Stimulated activated CD8-positive, alpha-beta memory T cell treated with anti-CD3 and anti-CD28 coated beads, Interleukin-2, amount 100 ng/mL, for 1 hour (primary cell): ENCODE measurements at places on chromosomes 1 and 21.
A peak's percentile ranks its signal among the peaks of the same experiment; 100 is the strongest.

DNA sequence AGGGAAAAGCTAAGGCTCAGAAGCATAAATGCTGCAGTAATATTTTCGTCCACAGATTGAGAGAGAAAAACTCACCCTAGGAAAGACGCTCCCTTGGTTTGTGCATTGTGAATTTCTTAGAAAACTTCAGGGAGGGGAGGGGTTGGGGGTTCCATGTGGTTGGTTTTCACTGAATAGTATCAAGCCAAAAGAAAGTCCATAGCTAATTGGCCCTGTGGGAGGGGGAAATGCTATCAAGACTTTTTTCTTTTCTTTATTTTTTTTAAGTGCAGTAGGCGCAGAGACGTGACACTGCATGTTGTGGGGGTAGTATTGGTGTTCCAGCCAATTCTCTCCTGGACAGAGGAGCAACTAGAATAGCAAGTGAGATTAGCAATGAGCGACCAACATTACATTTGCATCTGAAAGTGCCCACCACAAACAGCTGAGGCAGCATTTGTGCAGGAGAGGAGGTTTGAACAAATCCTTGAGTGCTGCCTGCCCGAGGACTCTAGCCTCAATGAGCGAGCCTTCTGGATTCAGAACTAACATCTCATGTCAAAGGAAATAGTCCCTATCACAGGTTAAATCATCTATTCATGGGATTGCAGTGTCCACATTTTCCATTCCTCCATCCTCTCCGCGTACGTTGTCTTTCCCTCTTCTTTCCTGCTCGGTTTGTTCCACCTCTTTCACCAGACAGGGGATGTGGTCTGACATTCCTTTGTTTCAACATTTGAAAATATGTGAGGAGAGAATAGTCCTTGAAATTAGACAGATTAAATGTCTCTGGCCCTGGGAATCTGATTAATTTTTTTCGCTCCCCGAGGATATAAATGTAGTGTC, 118.0 kb upstream of the MARK1 start:
- no peak for DNase-seq

- no peak for DNase-seq
Observed at GRCh38 chr1:161817176-161817730, 51.1 kb downstream of the ATF6 start.

DNA sequence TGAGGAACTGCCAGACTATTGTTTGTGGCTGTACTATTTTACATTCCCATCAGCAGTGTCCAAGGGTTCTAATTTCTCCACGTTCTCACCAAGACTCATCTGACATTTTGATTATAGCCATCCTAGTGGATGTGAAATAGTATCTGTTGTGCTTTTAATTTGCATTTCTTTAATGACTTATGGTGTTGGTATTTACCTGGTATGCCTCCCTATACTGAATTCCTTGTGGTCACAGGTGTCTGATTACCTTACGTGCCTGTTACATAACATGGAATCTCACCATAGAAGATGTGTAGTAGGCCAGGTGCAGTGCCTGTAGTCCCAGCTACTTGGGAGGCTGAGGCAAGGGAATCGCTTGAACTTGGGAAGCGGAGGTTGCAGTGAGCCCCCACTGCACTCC, 13.5 kb downstream of the ZYG11A start:
- DNase-seq = no peak

GRCh38 chr1:28259934-28260802, 850 bp downstream of the SESN2 start:
- no peak for DNase-seq

GRCh38 chr1:94954263-94955220, 27.6 kb upstream of the CNN3 start:
- no peak for DNase-seq

GRCh38 chr1:209710093-209710492, 5.4 kb downstream of the HSD11B1 start:
- no peak for DNase-seq

GRCh38 chr1:166902279-166902678, 26.2 kb upstream of the TADA1 start:
- DNase-seq = no peak

- DNase-seq = peak; percentile 40
Observed at GRCh38 chr1:24963099-24963872, 33.2 kb upstream of the RUNX3 start.

DNA sequence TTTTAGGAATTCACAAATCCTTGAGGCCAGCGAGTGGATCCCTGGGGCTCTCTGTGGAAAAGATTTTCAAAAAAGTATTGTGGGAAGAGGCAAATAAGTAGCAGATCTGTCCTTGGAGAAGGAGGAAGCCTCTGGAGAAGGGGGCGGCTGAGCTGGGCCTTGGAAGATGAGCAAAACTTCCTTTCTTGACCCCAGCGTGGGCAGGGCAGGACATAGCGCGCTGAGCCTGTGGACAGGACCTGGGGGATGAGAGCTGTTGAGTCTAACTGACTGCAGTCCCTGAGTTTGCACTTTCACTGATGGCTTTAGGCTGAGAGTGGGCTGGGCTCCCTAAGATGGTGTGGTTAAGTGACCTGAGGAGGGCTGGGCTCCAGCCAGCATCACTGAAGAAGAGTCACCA, 170.2 kb upstream of the GALNT2 start:
- DNase-seq = no peak

- no peak for DNase-seq
Observed at GRCh38 chr1:10374442-10374860, 24.4 kb upstream of the PGD start.

DNA sequence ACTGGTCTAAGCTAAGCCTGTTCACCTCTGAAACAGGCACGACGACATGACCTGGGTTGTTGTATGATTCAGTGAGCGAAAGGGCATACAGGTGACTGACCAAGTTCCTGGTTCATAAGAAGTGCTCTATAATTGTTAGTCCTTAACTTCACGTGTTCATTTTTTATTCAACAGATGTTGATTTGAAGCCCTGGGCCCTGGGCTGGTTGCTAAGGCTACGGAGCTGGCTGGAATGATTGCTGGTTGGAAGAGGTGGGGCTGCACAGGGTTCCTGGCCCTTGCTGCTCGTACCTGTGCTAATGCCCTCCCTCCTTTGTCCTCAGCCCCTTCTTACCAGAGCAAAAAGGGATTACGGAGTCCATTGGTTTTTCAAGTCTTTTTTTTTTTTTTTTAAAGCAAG, 111.3 kb upstream of the CSF3R start:
- no peak for DNase-seq

DNA sequence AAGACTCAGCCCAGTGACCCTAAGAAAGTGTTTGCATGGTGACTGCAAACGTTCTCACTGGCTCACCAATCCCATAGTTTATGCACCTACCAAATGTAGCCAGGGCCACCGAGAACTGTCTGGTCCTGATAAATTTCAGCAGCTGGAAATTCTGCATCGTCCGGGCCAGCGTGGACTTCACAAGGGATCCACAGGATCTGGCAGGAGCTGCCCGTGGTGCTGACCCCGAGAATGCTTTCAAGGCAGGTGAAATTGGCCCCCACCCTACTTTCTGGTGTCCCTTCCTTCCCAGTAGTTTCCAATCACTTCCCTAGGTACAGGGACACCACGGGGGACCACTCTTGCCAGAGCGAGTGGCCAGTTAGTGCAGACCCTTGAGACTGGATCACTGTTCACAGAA, 26.2 kb downstream of the UBASH3A start:
- no peak for DNase-seq

DNA sequence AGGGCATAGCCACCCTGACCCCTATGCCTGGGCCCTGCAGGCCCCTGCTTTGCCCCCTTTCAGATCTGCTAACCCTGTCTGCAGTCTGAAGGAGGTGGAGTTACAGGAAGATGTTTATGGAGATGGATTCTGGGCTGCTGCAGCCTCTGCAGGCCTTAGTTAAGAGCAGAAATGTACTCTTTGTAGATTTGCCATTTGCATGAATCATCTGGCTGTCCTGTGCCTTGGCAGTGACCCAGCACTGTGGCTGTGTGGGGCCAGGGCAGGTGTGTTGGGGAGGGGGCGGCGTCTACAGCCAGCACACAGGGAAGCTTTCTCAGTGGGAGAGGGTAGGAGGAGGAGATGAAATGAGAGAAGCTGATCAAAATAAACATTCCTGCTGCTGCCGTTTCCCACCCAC, 867.3 kb downstream of the PLA2G4A start:
- DNase-seq = no peak

DNA sequence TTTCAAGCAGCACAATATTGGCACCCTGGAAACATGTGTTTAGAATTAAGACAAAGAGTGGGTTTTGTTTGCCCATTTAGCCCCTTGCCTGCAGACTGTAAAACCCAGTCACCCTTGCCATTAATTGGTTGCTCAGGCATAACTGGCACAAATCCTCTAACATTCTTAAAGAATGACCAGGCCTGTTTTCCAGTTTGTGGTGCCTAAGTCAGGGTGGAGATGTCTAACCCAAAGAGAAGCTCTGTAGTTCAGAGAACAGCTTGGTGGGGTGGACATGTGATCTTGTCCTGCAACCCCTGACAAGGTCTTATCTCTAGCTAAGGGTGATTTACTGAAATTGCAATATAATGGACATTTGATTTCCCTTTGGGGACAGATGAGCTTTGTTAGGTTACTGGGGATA, 8.8 kb upstream of the ANGPTL7 start:
- no peak for DNase-seq

DNA sequence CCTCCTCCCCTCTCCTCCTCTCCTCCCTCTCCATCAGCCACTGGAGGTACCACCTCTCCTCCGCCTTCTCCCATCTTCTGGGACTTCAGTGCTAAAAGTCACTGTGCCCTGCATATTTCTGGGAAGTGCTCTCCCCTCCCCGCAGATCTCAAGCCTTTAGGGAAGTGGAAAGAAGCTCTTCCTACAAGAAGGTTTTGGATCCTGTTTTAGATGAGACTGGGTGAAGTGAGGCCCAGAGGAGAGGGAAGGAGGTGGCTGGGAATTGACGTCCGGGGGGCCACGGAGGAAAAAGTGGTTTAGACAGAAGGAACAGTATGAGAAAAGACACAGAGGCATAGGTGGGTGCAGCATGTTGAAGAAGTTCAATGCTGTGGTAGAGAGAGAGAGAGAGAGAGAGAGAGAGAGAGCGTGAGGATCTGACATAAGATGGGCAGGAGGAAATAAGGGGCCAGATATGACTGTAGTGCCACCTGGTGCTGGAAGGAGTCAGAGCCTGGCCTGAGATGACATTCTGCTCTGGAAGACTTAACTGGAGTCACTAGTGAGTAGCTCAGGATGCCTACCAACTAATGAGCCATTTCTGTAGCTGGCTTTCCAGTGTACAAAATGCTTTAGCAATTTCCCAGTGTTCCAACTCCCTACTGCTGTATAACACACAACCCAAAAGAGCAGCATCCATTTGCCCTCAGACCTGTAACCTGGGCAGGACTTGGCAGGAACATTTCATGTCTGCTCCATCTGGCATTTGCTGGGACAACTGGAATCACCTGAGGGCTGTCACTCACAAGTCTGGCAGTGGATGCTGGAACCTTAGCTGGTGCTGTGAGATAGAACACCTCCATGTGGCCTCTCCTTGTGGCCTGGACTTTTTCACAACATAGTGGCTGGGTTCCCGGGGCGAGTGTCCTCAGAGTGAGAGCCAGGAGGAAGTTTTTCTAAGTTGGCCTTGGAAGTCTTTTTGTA, 16.6 kb upstream of the ZSCAN20 start:
- no peak for DNase-seq

DNA sequence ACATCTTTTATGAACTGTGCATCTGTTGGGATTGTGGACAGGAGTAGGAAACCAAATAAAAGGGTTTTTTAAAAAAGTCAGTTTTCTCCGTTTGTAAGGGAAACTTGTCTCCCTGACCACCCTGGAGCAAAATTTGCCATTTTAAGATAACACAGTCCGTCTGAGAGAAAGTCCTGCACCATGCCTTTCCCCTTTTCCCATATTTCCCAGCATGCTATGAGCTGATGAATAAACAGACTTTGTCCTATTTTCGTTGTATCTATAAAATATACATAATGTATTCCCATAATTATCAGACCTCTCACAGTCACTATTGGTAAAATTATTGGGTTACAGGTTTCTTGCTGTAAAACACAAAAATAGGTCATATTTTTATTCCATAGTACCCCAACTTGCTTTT, 1.7 kb upstream of the AKT3 start:
- DNase-seq = no peak

- DNase-seq = no peak
Observed at GRCh38 chr1:27589841-27590426, 14.0 kb downstream of the AHDC1 start.

DNA sequence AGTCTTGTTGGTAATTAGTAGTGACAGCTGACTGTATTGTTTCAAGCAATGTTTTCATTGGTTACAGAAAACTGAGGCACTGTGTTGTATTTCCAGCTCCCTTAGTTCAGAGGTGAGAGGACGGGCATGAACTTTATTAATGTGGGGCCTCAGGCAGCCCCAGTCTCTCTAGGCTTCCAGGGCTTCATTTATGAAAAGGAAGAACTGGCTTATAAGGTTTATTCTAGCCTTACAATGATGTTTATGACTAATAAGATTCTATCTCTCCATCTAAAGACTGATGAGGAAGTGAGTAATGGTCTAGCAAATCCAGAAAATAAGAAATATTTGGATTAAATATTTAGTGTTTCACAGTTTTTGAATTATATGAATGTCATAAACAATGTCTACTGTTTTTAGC, 41.5 kb downstream of the CBS start:
- no peak for DNase-seq

GRCh38 chr21:35697321-35697808, 363.0 kb downstream of the SETD4 start:
- no peak for DNase-seq

DNA sequence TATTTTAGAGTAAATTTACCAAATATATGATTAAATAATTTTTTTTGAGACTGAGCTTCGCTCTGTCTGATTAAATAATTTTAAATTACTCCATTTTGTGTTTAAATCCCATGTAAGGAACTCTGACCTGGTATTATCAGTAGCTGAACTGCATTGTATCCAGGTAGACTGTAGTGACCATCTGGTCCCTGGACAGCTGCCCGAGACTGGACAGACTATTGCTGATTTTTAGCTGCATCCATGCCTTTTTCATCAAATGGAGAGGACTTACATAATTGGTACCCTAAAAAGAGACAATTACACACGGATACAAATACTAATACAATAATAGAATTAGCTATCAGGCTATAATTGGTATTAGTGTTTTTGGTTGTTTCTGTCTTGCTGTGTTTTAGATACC, 20.6 kb downstream of the OLFM3 start:
- DNase-seq = no peak

DNA sequence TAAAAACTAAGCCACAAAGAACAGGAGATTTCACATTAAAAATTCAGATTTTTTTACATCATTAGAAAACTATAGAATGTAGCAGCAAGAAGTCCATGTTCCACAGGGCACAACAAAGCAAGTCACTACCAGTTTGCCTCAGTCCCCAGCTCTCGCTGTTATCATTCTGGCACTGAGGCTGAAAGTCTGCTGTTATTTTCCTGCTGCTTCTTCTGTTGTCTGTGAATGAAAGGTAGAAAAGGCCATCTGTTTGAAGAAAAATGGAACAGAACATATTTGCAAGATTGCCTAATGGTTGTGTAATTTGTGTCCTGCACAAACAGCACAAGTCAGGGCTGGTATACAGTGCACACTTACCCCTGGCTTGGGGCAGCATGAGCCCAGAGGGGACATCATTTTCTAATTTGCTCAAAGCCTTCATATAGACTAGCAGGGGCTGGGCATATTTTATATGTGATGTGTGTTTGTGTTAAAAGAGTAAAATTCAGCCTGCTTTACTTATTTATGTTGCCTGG, 105.6 kb upstream of the COG2 start:
- no peak for DNase-seq
